ENCODE measurements at places on chromosomes 16 and 17.

- DNase-seq = no peak
These were observed 178.9 kb downstream of the MYO1D start for GRCh38 chr17:32697728-32698625.

GRCh38 chr16:5854027-5854426 is 756.4 kb upstream of the EEF2KMT start:
- DNase-seq = no peak

GRCh38 chr17:47757386-47757785 is 24.4 kb downstream of the TBX21 start:
- DNase-seq = no peak

DNA sequence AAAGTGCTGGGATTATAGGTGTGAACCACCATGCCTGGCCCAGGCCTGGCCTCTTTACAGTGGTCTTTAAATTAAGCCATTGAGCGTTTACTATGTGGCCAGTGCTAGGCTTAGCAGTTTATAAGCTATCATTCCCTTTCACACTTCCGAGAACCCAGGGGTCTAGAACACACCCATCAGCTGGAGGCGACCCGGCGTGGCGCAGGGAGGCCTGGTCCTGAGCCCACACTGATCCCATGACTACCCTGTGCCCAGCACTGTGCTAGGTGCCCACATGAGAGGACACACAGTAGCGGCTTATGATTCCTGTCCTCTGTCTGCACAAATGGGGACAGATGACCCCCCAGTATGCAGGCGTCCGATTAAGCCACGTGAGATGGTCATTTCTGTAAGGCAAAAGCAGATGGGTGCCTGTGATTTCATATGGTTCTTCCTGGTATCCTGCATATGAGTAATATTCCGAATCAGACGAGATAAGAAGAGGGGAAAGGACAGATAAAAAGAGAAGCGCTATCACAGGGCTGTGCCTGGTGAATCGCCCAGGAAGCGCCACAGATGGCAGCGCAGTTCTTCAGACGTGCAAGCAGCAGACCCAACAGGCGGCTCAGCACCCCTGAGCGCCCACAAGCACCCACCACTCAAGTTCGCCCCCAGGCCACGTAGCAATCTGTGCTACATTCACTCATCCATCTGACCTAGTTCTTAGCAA is 5.3 kb downstream of the OSGIN1 start:
- DNase-seq = no peak

DNA sequence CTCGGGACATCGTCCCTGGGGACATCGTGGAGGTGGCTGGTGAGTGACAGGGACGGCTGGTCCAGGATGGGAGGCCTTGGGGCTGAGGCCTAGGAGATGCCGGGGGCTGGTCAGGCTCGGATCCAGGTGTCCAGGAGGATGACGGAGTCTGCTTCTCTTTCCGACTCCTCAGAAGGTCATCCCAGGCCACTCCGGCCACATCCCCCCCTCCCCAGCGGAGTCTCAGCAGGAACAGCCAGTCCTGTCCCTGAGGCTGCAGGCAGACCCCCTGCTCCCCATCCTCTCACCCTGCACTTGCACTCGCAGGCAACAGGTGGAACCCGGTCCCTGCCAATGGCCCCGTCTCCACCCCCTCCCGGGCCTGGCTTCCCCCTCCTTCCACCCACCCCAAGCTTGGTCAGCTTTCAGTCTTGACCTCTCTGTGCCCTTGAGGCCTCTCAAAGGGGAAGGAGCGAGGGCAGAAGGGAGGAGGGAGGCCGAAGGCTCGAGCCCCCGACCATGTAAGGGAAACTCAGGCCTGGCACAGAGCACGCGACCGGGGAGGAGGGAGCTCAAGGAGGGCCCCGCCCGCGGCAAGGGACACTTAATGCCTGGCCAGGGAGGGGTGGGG is 4.4 kb downstream of the ATP2A1 start:
- DNase-seq = no peak

- no peak for DNase-seq
These were observed 1.1 kb downstream of the GJC1 start for GRCh38 chr17:44828919-44829522.

- no peak for DNase-seq
These were observed 6.6 kb downstream of the SLC22A31 start for GRCh38 chr16:89193576-89194293.

DNA sequence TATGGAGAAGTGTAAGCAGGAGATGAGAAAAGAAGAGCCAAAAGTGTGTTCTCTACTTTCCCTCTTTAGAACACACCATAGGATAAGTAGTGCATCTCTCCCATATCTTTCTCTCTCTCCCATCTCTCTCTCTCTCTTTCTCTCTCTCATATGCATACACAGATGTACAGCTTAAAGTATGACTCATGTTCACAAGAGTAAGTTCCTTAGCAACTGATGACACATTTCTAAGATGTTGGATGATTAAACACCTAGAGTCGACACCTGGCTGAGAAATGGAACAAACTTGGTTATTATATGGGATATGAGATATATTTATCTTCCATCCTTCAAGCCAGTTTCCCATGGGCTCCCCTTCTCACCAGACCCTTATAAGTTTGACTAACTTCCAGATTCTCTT is 113.5 kb downstream of the TMEM132E start:
- no peak for DNase-seq

GRCh38 chr16:2428784-2429033 is 538 bp upstream of the CCNF start:
- no peak for DNase-seq

DNA sequence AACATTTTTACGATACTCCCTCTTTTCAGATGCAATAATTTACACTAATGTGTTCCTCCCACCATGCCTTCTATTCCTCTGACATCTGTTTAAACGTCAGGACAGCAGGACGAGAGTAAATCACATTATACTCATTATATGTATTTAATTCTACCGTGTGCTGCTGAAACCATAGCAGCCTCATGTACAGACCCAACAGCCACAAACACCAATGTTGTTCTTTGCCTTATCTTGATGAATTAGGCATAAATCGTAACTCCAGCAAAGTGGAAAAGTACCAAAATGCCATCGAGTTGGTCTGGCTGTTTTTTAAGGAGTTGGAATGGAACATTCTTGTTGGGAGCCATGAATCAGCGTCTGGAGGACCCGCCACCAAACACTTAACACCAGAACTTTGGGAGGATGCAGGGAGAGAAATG is 82.9 kb upstream of the FOXF1 start:
- no peak for DNase-seq

DNA sequence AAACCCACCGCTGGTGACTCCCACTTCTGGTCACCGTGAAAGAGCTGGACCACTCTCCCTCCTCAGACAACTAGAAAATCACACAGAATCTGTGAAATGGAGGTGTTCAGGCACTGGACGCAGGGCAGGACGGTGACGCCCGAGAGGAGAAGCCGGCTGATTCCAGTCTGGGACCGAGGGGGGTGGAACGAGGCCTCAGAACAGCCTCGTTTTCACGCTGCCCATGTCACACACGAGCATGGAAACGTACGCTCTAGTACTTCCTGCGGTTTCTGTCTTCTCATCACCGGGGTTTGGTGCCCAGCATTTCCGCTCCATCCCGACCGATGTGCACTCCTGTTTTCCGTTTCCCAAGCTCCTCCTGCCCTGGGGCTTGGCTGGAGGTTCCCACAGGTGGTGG is 101.8 kb upstream of the METRNL start:
- DNase-seq = peak; percentile 6

Data from GM10248 (cell line).